ENCODE measurements at places on chromosomes 7 and 10.

DNA sequence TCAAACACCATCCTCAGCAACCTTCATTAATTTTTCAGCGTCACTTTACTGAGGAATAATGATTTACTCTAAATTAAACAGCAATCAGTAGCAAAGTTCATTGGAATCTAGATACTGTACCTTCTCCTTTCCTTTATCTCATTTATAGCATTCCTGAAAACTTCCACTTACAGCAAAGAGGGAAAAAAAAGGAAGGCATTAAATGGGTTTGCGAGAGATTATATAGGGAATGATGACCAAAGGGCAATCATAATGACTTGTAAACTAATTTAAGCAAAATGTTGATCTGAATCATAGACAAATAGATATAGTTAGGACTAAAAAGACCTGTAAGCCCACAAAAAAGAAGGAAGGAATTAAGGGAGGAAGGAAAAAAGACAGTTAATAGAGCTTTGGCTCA, 42.0 kb downstream of the IPMK start:
- no peak for DNase-seq

DNA sequence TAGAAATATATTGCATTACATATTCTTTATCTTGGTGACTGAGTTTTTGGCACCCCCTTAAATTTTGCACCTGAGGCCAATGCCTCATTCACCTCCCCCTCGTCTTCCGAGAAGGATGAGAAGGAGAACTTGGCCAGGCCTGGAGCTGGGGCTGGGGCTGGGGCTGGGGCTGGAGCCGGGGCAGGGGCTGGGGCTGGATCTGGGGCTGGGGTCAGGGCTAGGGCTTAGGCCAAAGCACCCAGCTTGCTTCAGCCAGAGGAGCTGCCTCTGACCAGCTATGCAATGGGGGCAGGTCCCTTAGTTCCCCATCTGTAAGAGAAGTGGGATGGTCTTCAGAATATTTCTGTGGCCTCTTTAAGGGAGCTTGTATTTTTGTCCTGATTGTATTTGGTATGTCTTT, 3.8 kb upstream of the PRKAG2 start:
- DNase-seq: no peak

DNA sequence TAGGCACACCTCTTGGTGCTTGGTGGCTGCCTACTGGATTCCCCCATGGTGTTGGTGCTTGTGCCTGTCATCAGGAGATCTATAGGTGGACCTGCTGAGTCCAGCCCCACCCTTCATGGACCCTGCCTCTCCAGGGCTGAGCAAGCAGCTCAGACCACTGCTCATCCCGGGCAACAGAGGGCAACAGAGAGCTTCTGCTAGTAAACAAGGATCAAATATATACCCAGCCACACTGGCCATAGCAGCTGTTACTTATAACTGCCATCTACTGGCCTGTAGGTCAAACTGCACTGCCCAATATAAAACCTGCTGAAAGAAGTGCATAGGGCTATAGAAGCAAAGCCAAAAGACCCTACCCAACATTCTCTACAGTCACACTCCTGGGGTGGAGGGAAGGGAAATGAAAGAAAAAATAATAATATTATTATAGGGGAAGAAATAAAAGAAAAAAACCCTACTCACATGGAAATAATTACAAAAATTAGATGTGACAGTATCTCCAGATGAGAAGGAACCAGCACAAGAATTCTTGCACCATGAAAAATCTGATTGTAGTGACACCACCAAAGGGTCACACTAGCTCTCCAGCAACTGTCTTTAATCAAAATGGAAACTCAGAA, 54.9 kb upstream of the ZNF800 start:
- no peak for DNase-seq

GRCh38 chr7:98831641-98832221, 38.1 kb downstream of the TMEM130 start:
- no peak for DNase-seq

DNA sequence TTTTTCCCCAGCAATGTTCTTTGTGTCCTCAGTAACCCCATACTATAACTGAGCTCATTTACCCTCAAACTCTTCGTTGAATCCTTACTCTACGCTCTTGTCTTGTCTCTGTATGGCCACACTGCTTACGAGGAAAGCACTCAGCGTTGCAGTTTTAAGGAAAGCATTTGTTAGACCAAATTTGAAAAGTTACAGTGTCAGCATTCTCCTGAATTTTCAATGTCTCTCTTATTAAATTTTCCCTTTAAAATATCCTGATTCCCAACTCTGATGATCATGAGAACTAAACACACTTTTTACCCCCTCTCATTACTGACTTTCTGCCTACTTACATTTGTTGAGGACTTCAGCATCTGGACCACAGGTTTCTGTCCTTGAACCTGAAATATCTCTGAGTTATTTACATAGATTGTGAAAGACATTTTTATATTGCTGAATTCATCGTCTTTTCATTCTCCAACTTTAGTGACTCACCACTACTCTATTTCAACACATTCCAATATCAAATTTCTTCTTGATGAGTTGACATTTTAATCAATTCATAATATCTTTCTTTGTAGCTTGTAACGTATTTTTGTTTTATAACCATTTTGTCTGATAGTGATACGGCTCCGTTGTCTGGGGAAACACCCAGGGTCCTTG, 19.8 kb upstream of the VWDE start:
- DNase-seq: no peak

All from tongue (tissue), 3 donors.